Cardiac fibroblast (primary cell): ENCODE measurements at places on chromosomes 16 and 17.

- no peak for DNase-seq
These were observed 9.3 kb downstream of the IL4R start for GRCh38 chr16:27322858-27323780.

DNA sequence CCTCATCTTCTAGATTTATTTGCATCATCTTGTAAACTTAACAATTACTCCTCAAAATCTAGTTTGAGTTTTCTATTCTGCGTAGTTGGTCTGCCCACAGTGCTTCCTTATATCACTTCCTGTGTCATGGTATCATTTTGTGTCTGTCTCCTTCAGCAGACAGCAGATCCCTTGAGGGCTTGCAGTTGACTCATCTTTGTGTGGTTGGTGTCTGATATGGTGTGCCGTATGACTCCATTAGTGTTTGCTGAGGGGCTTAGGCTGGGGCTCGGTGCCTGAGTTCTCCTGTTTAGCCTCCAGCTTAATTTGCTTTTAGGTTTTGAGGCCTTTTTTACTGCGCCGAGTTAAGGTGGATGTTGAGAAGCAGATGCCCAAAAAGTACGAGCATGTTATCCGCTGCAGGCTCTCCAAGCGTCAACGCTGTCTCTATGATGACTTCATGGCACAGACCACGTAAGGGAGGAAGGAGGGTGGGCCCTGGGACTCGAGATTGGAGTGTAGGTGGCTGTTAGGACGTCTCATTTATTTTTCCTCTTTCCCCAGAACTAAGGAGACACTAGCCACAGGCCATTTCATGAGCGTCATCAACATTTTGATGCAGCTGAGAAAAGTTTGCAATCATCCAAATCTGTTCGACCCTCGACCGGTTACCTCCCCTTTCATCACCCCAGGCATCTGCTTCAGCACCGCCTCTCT is 16.9 kb downstream of the SRCAP start:
- DNase-seq = peak; percentile 26

DNA sequence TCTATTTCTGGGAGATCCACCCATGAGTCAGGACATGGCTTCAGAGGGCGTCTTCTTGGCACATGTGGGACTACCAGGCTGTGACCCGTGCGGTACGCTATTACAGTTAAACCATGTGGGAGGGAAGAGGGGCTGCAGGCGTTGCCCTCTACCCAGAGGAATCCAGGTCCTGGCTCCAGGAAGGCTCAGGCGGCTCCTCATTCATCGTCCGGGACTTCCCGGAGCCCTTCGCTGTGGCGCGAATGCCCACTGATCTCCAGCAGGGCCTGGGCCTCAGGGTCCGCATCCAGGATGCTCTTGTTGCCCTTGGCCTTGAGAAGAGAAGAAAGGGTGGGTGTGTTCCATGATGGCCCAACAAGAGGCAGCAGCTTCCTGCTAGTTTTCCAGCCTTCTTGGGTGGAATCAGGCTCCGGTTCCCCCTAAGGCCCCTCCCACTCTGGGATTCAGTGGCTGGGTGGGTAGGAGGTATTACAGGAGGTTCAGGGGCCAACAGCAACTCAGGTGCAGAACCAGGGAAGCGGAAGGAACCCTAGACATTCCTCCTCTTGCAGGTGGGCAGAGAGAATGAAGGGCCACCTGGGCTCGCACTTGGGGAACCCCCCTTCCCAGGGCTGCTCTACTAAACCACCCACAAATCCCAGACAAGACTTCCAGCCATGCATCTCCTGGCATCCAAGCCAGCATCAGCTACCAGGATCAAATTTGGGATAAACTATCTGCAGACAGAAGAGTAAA is 24.6 kb downstream of the MEAK7 start:
- no peak for DNase-seq

DNA sequence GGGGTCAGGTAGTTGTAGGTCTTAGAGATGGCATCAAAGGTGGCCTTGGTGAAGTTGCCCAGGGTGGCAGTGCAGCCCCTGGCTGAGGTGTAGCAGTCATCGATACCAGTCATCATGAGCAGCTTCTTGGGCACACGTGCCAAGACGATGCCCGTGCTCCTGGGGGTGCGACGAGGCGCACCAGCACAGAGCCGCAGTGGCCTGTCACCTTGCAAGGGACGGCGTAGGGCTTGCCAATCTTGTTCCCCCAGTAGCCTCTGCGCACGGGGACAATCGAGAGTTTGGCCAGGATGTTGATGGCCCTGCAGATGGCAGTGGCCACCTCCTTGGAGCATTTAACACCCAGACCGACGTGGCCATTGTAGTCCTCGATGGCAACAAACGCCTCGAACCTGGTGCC is 29.8 kb downstream of the CDC27 start:
- no peak for DNase-seq

- DNase-seq = no peak
These were observed 13.9 kb upstream of the STAT3 start for GRCh38 chr17:42402117-42402516.

DNA sequence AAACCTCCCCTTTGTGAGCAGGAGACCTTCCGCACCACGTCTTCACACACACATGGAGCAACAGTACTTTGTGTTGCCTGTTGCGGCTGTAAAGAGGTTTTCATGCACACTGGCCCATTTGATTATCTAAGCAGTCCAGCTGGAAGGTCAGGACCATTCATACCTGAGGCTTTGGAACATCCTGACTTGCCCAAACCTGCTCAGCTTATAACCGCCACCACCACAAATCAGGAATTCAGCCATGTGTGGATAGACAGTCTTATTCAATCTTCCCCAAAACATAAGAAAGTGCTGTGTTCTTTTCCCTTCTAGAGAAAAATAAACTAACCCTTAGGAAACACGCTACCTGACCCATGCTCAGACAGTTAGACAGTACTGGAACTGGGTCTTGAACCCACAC is 81.6 kb upstream of the XYLT1 start:
- no peak for DNase-seq

GRCh38 chr17:14052886-14053615 is 16.3 kb upstream of the COX10 start:
- DNase-seq = peak; percentile 30

GRCh38 chr17:52306314-52306713 is 147.8 kb upstream of the CA10 start:
- DNase-seq = no peak

DNA sequence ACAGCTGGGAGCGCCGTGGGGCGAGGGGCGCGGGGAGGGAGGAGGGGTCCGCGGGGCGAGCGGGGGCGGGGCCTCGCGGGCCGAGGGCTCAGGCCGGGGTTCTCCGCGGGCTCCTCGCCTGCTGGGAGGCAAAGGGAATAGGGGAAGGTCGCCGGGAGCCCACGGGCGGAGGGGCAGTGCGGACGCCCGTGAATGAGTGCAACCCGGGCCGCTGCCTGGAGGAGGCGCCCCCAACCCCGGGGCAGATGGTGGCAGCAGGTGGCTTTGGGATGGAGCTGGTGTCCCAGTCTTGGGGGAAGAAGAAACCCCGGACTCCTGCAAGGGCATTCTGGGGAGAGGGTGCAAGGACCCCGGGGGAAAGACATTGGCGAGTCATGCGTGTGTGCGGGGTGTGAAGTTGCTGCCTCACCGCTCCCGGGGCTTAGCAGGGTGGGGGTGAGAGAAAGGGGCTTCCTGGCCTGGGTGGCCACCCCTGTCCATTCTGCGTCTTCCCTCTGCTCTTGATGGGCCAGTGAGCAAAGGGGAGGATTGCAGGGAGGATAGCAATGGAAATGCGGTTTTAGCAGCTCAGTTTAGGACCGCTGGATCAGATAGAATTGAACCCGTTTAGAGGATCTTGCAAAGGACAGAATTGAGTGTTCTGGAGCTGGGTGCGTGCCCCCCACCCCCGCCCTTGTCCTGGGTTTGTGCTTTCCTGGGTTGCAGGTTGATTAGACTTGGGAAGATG is 526 bp downstream of the KIAA0513 start:
- DNase-seq = no peak

- DNase-seq = peak; percentile 86
These were observed at the start of gene METRN for GRCh38 chr16:714558-715476. METRN (plus strand) TSS chr16:715118; CDS start chr16:715290, 172 bp downstream.

DNA sequence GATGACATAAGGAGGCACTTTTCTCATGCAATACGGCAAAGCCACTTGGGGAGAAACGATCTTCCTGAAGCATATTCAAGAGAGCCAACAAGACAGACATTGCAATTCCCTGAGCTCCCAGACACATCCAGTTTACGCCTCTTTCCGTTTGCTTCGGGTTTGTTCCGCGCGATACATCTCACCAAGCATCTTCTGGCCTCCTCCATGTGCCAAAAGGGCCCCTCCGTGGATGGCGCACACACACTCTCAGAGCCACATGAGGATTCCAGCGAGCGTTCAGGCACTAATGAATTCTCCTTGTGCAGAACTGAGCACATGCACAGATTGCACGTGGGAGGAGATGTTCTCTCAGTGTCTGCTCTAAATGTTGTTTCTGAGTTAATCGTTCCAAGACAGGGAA is 146.7 kb upstream of the SHISA6 start:
- DNase-seq = no peak

DNA sequence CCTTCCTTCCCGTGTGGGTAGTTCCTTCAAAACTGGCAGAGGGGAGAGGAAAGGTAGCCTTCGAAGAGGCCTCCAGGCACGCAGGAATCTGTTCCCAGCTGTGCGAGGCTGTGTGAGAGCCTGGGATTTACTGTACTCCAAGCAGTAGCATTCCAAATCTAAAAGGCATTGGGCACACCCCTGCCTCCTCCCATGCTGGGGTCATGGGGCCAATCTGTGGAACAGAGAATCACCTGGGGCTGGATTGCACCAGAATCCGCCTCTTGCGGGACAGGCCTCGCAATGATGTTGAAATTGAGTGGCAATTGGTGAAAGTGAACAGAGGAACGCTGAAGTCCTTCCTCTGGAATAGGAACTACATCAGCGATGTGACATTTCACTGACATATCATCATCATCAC is 72.5 kb upstream of the IRX3 start:
- no peak for DNase-seq

DNA sequence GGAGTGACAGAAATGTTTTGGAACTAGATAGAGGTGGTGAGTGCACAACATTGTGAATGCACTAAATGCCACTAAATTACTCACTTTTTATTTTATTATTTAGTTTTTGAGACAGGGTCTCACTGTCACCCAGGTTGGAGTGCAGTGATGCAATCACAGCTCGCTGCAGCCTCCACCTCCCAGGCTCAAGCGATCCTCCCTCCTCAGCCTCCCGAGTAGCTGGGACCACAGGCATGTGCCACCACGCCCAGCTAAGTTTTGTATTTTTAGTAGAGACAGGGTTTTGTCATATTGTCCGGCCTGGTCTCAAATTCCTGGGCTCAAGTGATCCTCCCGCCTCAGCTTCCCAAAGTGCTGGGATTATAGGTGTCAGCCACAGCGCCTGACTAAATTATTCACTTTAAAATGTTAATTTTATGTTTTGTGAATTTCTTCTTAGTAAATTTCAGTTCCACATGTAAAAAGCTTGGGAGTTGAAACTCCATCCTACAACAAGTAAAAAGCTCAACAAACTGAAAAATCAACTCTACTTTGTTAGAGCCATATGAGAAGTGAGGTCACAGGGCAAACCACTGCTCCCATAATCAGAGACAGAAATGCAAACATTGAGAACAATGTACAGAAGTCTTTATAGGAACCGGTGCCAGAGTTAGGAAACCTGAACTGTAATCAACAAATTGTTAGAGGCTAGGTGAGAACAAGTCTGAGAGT is 13.8 kb upstream of the SLC5A10 start:
- DNase-seq = no peak

DNA sequence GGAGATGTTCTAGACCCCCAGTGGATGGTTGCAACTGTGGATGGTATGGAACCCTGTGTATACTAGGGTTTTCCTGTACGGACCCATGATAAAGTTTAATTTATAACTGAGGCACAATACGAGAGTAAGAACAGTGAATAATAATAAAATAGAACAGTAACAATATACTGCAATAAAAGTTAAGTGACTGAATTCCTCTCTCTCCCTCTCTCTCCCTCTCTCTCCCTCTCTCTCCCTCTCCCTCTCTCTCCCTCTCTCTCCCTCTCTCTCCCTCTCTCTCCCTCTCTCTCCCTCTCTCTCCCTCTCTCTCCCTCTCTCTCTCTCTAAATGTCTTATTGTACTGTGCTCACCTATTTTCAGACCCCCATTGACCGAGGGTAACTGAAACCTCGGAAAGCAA is 291.0 kb downstream of the IRF8 start:
- DNase-seq = no peak

- no peak for DNase-seq
These were observed 20.8 kb downstream of the SNX11 start for GRCh38 chr17:48128400-48128799.

DNA sequence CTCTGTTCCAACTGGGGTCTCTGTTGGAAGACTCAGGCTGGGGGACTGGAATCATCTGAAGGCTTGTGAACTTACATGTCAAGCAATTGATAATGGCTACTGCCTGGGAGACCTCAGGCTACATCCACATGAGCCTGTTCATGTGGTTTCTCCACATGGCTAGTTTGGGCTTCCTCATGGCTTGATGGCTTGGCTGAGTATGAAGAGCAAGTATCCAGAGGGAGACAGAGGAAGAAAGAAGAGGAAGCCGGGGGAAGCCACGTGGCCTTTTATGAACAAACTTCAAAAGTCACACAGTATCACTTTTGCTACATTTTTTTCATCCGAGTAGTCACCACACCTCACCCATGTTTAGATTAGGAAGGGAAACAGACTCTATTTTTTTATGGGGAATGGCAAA is 158.9 kb downstream of the TRIM37 start:
- DNase-seq = no peak

GRCh38 chr17:27915709-27916108 is 22.5 kb upstream of the LYRM9 start:
- DNase-seq = no peak

- DNase-seq = peak; percentile 18
These were observed 297.1 kb upstream of the MAF start for GRCh38 chr16:79897453-79898146.

- DNase-seq = peak; percentile 62
These were observed 12.5 kb downstream of the NOB1 start for GRCh38 chr16:69741951-69742904.

DNA sequence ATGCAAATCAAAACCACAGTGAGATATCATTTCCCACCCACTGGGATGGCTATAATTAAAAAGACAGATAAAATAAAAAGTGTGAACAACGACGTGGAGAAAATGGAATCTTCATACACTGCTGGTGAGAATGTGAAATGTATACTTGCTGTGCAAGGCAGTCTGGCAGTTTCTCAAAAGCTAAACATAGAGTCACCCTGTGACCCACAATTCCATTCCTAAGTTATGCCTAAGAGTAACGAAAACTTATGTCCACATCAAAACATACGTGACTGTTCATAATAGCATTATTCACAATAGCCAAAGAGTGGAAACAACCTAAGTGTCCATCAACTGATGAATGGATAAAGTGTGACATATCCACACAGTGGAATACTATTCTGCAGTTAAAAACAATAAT is 38.1 kb upstream of the VPS4A start:
- DNase-seq = peak; percentile 91

- DNase-seq = peak; percentile 63
These were observed 192.9 kb downstream of the CCDC182 start for GRCh38 chr17:57552114-57552624.

GRCh38 chr16:89392881-89393737 is 97.3 kb downstream of the ANKRD11 start:
- DNase-seq = no peak

- DNase-seq = peak; percentile 95
These were observed 11.5 kb downstream of the CDH13 start for GRCh38 chr16:82638095-82638798.
